IMR-90 (cell line): ENCODE measurements at places on chromosomes 12 and 14. TPM values are rescaled to one million over a fixed set of nuclear protein-coding genes. Genes with fewer than 3 reads are reported as not detected.
A peak's percentile ranks its signal among the peaks of the same experiment; 100 is the strongest.

The EID3 gene
- 4.1 and 6.9 TPM in 2 replicates for total RNA-seq

The VCPKMT gene
- 2.5 and 4.7 TPM in 2 replicates for total RNA-seq

The ACOT4 gene
- 0.28 and 0.54 TPM in 2 replicates for total RNA-seq

The GALNT16 gene
- 0.28 and 0.36 TPM in 2 replicates for total RNA-seq

- no peak for DNase-seq
Observed at GRCh38 chr14:85764822-85765221, 234.9 kb downstream of the FLRT2 start.

DNA sequence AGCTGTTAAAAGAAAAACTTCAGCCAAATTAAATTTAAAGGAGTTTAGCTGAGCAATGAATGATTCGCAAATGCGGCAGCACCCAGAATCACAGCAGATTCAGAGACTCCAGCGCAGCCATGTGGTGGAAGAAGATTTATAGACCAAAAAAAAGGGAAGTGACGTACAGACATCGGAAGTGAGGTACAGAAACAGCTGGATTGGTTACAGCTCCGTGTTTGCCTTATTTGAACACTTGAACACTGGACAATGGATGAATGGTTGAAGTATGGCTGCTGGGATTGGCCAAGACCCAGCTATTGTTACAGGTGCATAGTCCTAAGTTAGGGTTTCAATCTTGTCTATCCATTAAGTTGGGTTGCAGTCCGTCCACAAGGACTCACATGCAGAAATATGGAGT, 42.6 kb downstream of the GALNT8 start:
- no peak for DNase-seq

DNA sequence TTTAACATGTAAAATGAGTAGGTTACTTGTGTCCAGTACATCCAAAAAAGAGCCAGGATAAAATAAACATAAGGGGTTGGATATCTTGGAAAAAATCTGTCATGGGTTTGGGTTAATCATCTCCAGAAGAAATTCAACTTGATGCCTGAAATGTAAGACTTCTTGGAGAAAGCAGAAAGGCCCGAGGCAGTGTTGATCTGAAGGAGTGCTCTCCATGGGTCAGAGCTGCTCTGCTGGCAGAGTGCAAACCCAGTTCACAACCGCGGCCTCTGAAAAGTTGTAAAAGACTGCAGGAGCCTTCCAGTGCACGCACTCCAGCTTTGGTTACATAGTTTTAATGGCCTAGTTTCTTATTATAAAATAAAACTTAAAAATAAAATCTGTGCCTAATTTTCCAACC, 97.3 kb upstream of the ALX1 start:
- DNase-seq = no peak

DNA sequence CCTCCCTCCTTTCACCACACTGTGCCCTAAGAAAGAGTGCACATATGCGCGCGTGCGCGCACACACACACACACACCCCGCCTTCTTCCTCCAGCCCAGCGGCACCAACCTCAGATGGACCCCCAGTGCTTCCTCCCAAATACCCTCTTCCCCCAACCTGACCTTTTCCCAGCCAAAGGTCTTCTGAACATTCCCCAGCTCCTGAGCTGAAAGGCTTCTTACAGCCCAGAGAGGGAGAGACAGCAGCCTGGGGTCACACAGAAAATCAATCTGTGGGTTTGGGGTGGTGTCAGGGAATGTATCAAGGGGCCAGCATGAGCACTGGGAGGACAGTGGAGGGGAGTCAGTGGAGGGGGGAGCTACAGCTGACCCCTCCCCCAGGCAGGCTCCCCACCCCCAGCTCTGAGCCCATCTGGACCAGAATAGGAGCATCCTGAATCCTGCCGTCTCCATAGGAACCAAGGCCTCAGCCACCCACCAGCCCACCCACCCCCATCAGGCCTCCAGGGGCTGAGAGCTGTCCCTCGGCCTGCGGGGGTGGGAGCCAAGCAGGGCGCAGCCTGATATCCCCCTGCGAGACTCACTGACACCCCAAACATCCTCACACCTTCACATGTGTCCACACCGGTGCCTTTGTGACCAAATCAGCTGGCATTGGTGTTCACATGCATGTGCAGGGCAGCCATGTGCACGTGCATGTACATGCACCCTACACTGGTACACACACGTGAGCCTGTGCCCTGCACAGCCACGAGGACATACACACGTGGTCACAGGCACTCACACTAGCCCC, 5.7 kb downstream of the RASAL1 start:
- DNase-seq = no peak

GRCh38 chr12:85281636-85282312, 1.8 kb downstream of the ALX1 start:
- DNase-seq = no peak

- DNase-seq = no peak
Observed at GRCh38 chr12:18436170-18436569, 174.9 kb downstream of the PIK3C2G start.

DNA sequence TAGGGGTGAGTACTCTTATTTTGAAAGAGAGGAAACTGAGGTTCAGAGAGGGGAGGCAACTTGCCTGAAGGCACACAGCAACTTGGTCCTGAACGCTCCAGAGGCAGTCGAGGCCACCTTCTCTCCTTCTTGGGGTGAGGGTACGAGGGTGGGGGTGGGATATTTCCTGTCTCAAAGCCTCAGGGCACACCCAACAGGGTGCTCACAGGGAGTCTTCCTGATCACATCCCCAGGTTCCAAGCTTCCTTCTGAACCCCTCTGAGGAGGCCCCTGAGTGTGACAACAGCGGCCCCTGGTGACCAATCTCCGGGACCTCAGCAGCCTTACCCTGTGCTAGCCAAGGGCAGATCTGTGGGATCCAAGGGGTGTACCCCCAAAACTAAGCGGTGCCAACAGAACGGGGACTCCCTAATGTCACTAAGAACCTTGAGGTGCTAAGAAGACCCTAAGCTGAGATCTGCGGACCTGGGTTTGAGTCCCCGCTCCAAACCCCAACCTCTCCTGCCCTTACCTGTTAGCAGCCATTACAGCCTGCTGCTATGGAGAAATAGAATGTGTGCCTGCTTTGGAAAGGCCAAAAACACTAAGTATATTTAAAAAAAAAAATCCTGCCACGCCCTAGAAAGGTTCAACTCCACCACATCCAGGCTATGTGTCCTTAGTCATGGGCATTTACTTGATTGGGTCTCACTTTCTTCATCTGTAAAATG, 57.9 kb downstream of the TRPV4 start:
- peak; percentile 58 for DNase-seq

DNA sequence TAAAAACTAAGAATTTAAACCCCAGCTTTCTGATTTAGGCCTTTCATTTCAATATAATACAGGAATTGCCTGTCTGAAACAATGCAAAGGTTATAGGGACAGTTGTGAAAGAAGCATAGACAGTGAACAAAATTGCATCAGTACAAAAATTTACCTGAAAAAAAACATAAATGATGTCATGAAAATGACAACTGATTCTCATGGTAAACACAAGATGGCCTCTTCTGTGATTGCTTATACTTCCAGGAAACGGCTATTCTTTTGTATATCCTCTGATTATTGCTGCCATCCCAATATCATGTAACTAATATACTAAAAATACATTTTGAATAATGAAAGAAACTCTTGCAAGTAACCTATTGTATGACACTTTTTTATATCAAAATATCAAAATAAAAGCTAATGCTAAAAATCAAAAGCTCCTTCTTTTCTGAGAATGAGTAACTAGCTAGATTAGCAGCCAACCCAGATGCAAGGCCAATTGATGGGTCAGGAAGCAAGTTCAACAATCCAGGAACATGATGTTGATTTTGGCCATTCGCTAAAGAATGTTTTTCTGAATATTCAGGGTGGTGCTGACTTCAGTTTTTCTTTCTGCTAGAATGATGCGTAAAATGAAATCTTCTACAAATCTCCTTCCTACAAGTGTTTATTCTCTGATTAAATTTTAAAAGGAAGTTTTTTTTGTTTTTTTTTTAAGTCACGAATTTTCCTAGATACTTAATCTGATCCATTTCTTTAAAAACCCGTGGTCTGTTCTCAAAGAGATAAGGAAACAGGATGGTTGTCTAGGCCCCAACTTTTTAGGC, 83.6 kb downstream of the ALX1 start:
- no peak for DNase-seq

DNA sequence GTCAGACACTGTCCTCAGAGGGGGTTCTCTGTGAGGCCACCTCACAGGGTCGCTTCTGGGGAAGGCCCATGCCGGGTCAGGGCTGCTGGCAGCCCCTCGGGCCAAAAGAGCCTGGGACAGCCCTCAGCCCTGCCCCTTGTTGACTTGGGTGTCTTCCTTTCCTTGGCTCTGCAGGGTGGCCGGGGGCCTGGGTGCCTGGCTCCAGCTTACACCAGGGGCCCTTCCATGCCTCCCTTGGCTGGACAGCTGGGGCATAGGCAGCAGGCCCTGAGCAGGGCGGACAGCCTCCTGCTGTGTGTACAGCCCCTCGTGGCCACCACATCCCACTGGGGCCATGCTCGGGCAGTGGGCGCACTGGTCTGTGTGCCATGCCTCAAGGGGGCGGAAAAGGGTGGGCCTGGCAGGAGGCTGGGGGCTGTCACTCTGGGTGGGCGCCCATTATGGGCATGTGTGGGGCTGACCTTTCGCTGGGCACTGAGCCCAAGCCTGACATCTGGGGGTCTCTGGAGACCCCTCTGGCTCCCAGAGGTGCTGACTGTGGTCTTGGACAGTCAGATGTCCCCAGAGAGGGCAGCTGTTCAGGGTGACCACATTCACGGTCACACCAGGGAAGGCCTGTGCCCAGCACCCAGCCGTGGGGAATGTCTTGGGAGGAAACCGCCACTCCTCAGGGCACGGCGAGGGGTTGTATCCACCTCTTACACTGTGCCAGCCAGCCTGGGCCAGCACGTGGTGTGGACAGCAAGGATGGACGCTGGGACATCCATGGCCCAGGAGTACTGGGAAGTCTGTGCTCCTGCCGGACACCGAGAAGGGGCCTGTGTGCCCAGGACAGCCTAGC, 313.3 kb downstream of the TMEM121 start:
- no peak for DNase-seq

- no peak for DNase-seq
Observed at GRCh38 chr12:78343657-78344056, 513.0 kb downstream of the NAV3 start.

- no peak for DNase-seq
Observed at GRCh38 chr14:82785756-82786482, 1252.3 kb upstream of the SEL1L start.

DNA sequence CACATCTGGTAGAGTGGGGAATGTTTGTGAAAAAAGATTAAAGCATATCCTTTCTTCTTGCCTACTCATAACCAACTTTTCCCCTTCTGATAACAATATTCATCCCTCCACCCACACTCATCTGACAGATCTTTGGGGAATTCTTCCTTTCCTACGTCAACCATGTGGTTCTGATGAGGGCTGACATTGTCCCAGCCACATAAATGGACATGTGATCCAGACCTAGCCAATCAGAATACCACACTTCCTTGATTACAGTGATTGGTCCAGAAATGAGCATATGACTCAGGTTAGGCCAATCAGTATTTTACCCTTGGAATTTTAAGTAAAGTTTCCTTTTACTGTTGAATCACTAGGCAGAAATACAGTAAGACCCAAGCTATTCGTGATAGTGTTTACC, 58.9 kb downstream of the GPR65 start:
- no peak for DNase-seq

DNA sequence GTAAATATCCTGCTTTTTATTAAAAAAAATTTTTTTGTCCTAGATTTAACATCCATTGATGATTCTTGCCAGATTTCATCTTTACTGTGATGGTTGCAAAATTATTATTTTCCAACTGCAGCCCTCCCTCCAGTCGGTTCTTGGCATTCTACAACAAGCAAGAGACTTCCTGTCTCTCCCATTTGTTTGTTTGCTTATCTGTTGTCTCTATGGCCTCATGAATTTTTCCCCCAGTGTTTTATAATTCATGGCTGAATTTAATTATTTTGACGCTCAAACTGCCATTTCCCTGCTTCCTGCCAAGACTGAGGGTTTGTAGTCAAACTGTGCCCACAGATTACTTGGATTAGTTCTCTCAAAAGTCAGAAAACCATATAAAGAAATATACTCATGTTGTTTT, 25.9 kb downstream of the CGRRF1 start:
- no peak for DNase-seq
